ENCODE measurements at places on chromosomes 6 and 20.

DNA sequence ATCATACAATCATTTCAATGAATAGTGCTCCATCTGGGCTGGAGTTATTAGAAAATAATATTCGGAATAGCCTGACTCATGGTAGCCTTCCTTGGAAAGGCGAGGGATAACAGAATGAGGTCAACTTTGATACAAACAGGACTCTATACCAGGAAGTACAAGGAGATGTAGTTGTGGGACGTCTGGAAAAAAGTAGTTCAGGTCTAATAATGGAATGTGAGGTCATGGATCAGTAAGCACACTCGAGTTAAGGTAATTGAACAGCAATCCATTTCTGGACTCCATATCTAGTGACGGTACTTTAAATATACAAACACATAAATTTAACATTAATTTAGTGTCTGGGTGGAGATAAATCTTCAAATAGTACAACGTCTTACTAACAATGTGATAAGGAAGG lies 1204.0 kb upstream of the ADGRB3 start:
- DNase-seq: no peak

DNA sequence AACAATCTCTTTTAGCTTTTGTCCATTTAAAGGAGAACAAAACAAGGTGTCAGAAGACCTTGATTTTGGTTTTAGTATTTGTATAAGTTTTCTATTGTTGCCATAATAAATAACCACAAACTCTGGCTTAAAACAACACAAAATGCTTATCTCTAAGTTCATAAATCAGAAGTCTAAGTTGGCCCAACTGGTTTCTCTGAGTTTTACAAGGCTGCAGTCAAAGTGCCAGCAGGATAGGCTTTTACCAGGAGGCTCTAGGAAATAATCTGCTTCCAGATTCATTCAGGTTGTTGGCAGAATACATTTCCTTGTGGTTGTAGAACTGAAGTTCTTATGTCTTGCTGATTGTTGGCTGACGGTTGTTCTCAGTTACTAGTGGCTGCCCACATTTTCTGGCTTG lies 147.2 kb upstream of the HMGCLL1 start:
- no peak for DNase-seq

DNA sequence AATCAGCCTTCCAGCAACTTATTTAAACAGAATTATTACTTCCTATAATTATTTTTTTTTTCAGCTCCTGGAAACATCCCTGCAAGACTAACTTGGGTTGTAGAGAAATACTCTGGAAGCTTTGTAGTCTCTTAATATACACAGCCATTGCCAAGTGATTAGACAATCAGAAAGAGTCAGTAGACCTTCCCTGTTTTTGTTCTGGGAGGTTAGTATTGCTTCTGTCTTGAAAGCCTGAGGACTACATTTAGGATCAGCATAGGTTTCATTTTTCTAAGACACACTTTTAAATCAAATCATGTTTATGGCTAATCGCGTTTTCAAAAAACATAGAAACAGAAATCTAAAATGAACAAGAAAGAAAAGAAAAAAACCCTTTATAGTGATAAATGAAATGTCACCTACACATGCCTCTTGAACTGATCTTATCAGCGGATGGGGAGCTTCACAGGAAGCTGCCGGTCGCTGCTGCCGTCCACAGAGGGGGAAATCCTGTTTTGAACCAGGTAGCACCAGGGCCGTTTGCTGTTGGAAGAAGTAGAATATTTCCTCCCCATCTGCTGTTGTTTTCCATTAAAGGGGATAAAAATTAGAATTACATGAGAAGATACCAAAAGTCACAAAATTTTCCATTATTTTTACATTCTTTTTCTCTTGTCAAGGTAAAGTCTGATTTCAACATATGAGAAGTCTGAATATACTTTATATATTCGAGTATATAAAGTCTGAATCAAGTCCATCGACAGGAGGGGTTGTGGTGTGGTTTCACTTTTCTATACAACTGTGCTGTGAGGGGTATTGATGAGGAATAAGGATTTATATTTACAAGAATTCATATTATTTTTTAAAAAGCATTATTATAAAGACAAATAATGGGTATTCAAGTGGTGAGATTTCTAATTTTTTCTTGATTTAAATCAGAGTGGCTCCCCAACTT lies 94.6 kb downstream of the ARMC2 start:
- peak; percentile 56 for DNase-seq

GRCh38 chr6:26233649-26234420 lies 131.2 kb upstream of the BTN3A2 start:
- peak; percentile 90 for DNase-seq

GRCh38 chr6:14818422-14818884 lies 427.4 kb upstream of the JARID2 start:
- DNase-seq: no peak

GRCh38 chr6:6460416-6460815 lies 128.1 kb upstream of the LY86 start:
- DNase-seq: peak; percentile 9

DNA sequence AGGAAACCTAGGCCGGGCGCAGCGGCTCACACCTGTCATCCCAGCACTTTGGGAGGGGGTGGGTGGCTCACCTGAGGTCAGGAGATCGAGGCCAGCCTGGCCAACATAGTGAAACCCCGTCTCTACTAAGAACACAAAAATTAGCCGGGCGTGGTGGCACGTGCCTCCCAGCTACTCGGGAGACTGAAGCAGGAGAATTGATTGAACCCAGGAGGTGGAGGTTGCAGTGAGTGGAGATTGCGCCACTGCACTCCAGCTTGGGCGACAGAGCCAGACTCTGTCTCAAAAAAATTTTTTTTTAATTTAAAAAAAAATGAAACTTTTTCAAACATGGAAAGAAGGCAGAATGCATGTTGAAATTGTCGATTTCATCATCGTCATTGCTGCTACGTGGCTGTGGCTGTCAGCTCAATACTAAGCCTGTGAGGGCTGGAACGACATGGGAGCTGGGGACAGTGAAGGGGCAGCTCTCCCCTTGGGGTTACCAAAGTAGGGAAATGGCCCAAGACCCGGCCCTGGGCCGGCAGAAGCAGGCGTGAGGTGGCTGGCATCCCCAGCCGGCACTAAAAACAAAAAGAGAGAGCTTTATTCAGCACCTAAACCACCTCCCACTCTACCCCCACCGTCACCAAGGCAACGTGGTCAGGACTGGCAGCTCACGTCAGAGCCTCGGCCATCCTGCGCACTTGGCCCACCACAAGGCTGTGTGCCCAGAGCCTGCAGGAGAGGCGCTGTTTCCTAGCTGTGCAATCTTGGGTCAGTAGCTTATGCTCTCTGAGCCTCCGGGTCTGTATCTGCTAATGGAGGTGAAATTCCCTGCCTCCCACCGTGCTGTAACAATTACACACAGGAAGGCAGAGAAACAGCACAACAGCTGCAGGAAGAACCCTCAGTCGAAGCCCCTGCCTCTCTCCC lies 30.8 kb downstream of the AGPAT4 start:
- DNase-seq: no peak

DNA sequence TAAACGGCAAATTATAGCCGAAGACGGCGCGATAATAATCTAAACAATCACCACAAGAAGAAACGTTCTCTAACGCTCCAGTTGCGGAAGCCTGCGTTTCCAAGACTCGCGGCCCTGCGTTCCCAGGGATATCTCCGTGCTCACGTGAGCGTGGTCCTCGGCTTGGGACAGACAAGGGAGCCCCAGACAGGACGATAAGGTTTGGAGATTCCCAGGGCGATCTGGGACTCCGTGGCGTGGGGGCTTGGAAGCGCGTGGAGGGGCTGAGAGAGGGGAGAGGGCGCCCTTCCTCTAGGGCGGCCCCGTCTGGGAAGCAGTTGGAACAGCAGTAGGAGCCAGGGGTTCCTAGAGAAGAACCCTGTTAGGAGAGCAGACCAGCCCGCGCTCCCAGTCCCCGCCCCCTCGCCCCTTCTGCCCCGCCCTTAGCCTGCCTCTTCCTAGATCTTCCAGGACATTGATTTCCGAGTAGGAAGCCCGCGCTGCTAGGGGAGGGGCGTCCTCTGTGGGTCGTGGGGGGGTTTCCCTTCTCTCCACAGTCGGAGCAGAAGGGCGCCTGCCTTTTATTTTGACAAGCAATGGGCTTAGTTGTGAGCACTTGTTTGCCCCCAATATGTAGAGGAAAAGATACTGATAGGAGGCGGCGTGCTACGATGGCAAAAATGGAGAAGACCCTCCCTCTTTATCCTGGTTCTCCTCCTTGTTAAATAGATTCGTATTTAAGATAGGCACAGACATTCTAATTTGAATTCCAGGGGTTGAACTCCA lies 10.6 kb downstream of the NRN1 start:
- DNase-seq: no peak

- no peak for DNase-seq
Measured at GRCh38 chr6:134739299-134740026, 210.4 kb downstream of the ALDH8A1 start.

GRCh38 chr6:41965429-41966213 lies 24.0 kb upstream of the CCND3 start:
- DNase-seq: no peak

DNA sequence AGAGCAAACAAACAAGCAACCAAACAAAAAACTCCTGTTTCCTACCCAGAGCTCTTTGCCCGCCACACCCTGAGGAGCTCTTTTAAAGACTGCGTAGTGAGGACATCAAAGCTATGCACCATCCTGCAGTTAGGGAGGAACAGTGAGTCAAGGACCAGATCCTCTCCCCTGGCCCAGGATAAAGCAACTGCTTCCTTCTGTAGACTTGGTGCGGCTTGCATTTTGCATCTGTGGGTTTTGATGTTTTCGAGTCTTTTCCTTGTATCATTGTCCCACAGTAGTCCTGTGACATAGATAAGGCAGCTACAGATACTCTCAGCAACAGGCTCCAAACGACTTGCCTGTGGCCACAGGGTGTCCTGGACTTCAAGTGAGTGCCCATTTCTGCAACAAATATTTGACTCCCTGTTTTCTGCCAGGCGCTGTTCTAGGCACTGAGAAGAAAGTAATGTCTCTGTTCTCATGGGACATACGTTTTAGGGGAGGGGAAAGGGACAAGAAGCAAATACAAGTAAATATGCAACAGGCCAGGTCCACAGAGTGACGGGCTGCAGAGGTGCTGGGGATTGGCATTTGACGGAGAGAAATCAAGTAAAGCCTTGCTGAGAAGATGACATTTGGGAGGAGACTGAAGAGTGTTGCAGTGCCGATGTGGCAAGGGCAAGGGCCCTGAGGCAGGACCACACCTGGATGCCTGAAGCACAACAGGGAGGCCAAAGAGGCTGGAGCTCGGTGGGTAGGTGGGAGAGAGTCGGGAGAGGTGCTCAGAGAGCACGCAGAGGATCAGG lies 35.9 kb upstream of the MAP3K4 start:
- no peak for DNase-seq

- no peak for DNase-seq
Measured at GRCh38 chr6:104940893-104941728, 15.8 kb upstream of the LIN28B start.

- peak; percentile 93 for DNase-seq
Measured at GRCh38 chr20:17856024-17856564, 112.5 kb downstream of the SNX5 start.

DNA sequence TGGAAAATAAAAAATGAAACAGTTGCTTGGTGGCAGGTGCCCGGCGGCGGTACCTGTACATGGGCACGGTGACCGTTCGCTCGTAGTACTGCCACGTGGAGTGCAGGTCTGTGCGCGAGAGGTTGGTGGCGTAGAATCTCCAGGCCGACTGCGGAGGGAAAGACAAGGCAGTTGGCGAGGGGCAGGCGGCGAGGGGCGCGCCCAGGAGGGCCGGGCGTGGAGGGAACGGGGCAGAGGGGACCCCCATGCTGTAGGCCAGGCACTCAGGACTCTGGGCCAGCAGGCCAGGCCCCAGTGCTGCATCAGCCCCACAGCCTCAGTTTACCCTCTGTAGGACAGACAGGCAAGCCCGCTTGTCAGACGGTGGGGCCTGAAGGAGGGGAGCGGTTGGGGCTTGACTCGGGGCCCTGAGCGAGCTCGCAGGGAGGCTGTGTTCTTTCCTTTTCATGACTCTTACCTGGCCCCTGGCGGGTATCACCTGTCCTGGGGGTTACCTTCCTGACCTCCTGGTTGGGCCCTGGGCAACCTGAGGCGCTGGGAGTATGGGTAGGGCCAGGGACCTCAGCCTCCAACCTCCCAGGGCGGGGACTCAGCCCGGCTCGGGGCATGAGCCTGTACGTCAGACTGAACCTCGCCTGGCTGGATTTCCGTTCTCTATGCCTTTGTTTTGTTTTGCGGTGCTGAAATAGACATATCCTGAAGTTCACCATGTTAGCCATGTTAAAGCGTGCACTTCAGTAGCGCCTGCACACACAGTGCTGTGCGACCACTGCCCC lies 38.5 kb downstream of the KCNQ2 start:
- no peak for DNase-seq

DNA sequence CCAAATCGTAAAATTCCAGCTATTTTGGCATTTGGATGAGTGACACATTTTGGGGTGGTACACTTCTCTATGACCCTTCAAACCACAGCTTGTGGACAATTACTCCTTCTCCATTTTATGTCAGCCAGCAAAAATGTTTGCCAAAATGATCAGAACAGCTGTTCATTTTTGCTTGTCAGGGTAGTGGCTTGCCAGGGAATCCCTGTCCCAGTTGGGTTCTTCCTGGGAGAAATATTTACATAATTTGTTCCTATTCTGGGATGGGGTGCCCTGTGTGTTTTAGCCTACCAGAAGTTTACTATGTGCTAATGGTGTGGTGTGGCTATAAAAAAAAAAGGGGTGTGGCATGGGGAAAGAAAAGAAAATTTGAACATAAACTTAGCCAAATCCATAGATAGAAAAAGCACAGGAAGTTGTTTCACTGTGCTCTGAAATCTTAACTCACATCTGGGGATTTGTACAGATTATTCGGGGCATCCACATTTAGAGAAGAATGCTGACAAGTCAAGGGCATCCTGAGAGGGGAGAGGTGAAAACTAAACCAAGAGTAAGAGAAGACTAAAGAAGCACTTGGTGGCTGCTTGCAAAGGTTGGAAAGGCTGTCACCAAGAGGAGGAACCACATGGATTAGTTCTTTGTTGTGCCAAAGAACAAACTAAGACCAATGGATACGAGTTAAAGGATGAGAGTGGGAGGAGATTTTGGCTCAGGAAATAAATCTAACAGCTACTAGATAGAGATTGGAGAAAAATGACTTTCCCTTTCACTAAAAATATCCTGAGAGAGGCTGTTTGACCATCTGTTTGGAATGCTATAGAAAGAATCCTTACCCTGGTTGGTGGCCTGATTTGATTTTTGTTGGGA lies 55.2 kb upstream of the RBM24 start:
- no peak for DNase-seq

DNA sequence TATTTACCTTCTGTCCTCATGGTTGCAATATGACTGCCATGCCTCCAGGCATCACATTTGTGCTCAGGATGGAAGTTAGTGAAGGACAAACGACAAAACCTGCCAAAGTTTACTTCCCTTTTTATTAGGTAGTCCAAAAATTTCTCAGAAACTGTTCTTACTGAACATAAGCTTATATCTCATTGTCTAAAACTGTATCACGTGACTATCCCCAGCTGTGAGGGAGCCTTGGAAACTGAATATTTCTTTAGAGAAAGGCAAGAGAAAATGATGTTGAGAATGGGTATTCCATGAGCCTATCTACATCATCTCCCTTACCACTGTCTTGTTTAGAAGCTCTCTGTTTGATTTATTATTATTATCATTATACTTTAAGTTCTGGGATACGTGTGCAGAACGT lies 303.6 kb upstream of the PRND start:
- DNase-seq: no peak
